Airway epithelial cell (primary cell): ENCODE measurements at places on chromosomes 1 and 21. TPM values are rescaled to one million over a fixed set of nuclear protein-coding genes. Genes with fewer than 3 reads are reported as not detected.

Gene SPRR4
- not detected in 2 replicates for total RNA-seq

Gene TLR5
- 2.1 and 2.8 TPM in 2 replicates for total RNA-seq

Gene BARHL2
- not detected in 2 replicates for total RNA-seq

Gene C1QA
- total RNA-seq = not detected in 2 replicates

Gene DNAJC16
- total RNA-seq = 14.0 and 16.3 TPM in 2 replicates

Gene FBLIM1
- 85.8 and 98.4 TPM in 2 replicates for total RNA-seq

Gene IFNLR1
- 3.4 and 8.0 TPM in 2 replicates for total RNA-seq

Gene TEKT2
- total RNA-seq = 0.21 and 0.65 TPM in 2 replicates

Gene PLA2G2D
- total RNA-seq = not detected in 2 replicates

Gene KIAA0040
- 5.6 and 12.4 TPM in 2 replicates for total RNA-seq

Gene LCE1F
- total RNA-seq = not detected in 2 replicates

Gene NOS1AP
- total RNA-seq = 0.07 and 1.6 TPM in 2 replicates

Gene EPHB2
- 31.2 and 47.8 TPM in 2 replicates for total RNA-seq

Gene MNDA
- total RNA-seq = not detected in 2 replicates

Gene CALML6
- 0.14 TPM in 1 of 2 replicates, not detected in the other for total RNA-seq

Gene DCDC2B
- not detected in 2 replicates for total RNA-seq

Gene LRRC7
- total RNA-seq = not detected in 2 replicates

Gene CLCA4
- 3.1 and 6.5 TPM in 2 replicates for total RNA-seq

Gene TNFRSF4
- total RNA-seq = not detected in 2 replicates

Gene UBE2G2
- total RNA-seq = 39.3 and 43.9 TPM in 2 replicates
